Fibroblast of skin of abdomen (primary cell): ENCODE measurements at places on chromosomes 7 and 10.

- no peak for DNase-seq
These were observed 35.9 kb upstream of the ASAH2 start for GRCh38 chr10:50286996-50287803.

DNA sequence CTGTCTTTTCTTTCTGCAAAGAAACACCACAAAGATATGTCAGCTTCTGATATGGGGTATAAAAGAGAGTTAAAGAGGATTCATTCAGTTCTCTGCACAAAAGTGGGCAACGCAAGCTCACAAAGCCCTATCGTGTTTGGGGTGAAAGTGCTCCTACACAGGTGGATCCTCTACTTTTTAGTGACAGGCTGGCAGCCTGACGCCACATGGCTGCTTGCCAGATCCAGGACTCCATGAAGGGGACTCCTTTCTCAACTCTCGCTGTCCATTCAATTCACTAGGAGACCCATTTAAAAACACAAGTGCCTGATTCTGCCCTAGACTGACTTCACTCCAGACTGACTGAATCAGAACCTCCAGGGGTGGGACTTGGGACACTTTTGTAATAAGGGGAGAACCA, 8.0 kb downstream of the PARP12 start:
- DNase-seq: no peak

- peak; percentile 20 for DNase-seq
These were observed 895 bp upstream of the ZNF804B start for GRCh38 chr7:88758381-88759229.

- no peak for DNase-seq
These were observed 385.1 kb upstream of the MKI67 start for GRCh38 chr10:128511284-128511683.

DNA sequence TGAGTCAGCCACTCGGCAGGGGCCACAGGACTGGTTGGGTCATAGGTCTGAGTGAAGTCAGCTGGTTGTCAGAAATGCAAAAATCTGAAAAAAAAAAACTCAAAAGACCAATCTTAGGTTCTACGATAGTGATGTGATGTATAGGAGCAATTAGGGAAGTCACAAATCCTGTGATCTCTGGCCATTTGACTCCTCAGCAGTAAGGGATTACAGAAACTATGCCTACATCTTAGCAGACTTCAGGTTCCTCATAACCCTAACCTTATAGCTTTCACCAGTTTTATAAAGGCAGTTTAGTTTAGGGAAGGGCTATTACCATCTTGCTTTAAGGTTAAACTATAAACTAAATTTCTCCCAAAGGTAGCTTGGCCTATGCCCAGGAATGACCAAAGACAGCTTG, 163.1 kb upstream of the HGF start:
- no peak for DNase-seq

DNA sequence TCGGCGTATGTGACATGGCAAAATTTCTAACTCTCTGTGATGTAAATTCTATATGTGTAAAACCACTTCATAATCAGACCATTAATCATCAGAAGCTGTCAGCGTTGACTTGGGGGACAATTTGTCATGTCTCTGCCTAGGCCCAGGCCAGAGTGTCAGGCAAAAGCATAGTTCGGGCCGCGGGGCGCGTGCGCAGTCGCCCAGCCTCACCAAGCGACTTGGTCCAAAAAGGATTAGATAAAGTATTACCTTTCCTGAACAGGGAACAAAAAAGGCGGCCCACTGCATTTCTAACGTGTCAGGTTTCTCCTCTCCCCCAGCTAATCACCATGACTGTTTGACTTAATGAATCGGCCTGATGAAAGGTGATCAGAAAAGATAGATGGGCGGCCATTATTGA, 114.2 kb downstream of the EBF3 start:
- no peak for DNase-seq

DNA sequence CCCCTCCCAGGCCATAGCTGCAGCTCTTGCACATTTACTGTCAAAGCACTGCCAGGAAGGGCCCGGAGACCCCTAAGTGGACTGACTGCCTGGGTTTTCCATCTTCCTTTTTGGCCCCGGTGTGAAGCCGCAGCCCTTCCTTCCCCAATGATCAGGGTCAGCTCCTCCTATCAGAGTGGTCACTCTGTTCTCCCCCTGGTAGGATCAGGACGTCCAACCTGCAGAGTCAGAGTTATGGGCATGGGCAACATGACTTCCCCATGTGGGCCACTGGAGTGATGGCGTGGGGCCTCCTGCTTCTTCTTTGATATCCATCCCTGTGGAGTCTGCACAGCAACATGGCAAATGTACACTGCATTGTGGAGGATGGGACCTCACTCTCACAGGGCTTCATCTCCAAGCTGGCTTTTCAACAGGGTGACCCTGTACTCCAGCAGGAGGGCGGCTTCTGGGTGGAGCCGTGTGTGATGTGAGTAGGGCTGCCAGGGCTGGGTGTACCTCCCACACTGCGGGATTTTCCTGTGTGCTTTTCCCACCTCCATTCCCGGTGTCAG, 6.4 kb upstream of the RAMP3 start:
- DNase-seq: no peak

- DNase-seq: no peak
These were observed 70.4 kb downstream of the ITIH5 start for GRCh38 chr10:7596356-7596755.

- no peak for DNase-seq
These were observed 202.9 kb downstream of the PTPRN2 start for GRCh38 chr7:158384746-158385145.

- no peak for DNase-seq
These were observed 54.2 kb downstream of the DNAJC12 start for GRCh38 chr10:67783606-67784294.

DNA sequence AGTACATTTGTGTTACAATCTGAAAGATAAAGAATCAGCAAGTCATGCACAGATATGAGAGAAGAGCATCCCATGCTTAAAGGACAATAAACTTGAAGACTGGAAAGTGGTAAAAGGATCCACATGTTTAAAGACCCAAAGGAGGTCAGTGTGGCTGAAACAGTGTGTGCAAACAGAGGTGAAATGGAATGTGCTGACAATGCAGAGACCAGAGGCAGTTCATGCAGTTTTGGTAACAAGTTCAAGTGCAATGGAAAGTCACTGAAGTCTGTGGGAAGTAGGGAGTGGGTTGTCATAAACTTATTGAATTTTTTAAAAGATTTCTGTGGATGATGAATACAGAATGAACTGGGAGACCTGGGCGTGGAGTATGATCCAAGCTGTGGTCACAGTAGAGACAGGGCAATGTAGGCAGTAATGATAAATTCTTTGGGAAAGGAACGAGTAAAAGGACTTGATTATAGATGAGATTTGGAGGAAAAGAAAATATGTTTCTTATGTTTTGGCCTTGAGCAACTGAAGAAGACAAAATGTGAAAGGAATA, 408.0 kb downstream of the HGF start:
- DNase-seq: no peak

- peak; percentile 26 for DNase-seq
These were observed 18.7 kb downstream of the AKR1C1 start for GRCh38 chr10:4981722-4982471.

GRCh38 chr10:42929993-42930392, 146.9 kb upstream of the RET start:
- no peak for DNase-seq

- no peak for DNase-seq
These were observed 14.4 kb upstream of the ITGB1 start for GRCh38 chr10:32972460-32972859.

DNA sequence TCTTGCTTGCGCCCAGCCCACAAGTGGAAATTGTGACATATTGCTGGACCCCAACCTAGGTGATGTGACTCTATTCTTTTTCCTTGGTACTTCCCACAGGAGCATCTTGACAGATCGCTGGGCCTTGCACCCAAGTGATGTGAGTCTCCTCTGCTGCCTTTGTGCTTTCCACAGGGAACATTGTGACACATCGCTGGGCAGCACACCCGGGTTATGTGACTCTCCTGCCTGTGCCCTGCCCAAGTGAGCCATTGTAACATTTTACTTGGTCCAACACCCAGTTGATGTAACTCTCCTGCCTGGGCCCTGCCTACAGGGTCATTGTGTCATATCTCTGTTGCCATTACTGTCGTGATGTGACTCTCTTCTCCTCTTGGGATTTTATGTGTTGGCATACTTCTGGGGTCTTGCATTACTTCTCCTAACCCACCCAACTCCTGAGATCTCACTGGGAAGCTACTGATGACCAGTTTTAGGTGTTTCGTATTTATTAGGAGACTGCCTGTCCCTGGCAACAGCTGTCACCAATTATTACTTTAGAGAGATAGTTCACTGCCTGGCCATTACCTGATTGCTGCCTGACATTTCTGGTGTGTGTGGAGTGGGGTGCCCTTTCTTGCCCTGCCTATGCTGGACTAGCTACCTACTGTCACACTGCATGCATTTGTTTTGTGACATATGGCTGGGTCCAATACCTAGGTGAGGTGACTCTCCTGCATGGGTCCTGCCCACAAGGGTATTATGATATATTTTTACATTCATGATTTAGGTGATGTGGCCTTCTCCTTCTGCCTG, 45.4 kb upstream of the ZNF680 start:
- no peak for DNase-seq

DNA sequence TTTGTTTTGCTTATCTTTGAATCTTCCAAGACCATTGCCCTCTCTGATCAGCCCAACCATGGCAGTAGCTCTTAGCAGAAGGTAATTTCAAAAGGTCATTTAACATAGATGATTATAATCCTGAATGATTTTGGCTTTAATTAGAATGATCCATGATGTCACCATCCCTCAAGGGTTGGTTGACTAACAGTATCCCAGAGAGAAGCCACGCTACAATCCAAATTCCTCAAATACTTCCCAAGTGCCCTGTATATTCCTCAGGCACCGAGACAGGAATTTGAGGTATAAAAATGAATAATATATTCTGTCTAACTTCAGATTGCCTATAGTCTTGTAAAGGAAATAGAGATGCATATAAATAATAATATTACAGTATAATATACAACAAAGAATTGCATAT, 42.1 kb upstream of the TMEM196 start:
- peak; percentile 4 for DNase-seq

DNA sequence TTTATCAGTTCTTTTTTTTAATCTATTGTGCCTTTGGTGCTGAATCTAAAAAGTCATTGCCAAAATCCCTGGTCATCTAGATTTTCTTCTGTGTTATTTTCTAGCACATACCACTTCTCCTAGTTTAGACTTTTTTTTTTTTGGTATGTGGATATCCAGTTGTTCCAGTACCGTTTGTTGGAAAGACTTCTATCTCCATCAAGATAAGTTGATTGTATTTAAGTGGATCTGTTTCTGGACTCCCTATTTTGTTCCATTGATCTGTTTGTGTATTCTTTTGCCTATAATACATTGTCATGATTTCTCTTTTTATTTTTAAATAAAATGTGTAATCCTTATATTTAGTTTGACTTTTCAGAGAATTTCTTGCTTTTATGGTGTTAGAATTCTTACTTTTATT, 35.5 kb downstream of the RSBN1L start:
- no peak for DNase-seq

GRCh38 chr10:121062115-121062514, 211.0 kb downstream of the WDR11 start:
- DNase-seq: no peak

GRCh38 chr7:131952365-131952764, 395.9 kb upstream of the PODXL start:
- no peak for DNase-seq

DNA sequence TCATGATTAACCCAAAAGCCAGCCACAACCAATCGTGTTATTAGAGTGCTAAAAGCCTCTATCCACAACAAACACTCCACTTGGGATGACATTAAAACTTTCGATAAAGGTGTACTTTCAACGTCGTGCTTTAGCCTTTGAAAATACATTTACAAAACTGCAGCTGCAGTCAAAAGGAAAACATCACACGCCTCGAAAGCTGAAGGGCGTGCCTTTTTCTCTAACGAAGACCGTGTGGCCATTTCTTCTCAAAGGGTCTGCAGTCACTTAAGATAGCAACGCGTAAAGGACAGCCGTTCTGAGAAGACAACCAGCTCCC, 1.1 kb downstream of the ARHGAP12 start:
- DNase-seq: no peak

DNA sequence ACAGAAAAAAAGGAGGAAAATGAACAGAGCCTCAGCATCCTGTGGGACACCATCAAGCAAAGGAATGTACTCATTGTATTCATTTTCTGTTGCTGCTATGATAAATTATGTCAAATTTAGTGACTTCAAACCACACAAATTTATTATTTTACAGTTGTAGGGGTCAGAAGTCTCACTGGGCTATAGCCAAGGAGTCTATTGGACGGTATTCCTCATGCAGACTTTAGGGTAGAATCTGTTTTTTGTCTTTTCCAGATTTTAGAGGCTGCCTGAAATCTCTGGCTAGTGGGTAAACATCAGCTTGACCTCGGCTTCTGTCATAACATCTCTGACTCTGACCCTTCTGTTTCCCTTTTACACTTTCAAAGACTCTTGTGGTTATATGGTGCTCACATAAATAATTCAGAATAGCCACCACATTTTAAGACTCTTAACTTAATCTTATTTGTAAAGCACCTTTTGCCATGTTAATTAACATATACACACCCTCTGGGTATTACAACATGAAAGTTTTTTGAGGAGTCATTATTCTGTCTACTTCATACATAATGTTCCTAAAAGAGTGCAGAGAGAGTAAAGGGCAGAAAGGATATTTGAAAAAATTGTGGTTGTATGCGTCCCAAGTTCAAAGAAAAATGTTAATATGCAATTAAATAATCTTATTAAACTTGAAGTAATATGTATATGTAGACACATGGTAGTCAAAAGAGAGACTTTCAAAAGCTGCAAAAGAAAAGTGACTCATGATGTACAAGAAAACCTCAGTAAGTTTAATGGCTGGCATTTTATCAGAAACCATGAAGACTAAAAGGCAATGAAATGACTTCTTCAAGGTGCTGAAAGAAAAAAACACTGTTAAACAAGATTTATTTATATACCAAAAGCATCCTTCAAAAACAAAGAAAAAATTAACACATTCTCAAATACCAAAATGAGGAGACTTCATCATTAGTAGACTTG, 70.8 kb upstream of the MEOX2 start:
- peak; percentile 73 for DNase-seq

DNA sequence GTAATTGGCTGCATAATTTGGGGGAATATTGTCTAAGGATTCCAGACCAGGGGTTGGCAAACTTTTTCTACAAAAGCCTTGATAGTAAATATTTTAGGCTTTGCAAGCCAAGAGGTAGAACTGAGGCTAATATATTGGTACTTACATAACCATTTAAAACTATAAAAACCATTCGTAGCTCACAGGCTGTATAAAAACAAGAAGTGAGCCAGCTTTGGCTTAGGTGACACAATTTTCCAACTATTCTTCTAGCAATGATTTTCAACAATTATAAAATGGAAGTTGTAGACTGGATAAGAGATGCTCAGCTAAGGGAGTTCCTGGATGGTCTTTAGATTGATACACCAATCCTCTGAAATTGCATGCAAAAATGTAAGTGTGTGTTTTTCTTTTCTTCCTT, 1.4 kb downstream of the GPR141 start:
- DNase-seq: no peak
